ENCODE measurements at places on chromosomes 1 and 21.

DNA sequence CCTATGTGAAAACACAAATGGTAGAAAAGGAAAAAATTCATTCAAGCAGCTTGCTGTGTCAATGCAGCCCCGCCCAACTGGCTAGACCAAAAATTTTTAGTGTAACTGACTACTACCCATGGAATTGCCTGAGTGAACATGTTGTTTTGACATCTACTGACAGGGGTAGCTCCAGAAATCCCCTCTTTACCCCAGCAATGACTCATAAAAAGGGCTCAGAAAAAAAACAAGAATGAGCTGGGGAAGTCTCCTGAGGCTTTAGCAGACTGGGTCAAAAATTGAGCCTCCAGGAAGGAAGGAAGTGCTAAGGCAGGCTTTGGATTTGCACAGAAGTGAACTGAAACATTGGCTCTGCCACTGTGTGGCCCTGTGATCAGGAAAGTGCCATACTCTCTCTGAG lies 24.4 kb upstream of the FGGY start:
- DNase-seq, result no peak

- DNase-seq, result no peak
Measured at GRCh38 chr1:203655671-203656070, 29.0 kb downstream of the ATP2B4 start.

DNA sequence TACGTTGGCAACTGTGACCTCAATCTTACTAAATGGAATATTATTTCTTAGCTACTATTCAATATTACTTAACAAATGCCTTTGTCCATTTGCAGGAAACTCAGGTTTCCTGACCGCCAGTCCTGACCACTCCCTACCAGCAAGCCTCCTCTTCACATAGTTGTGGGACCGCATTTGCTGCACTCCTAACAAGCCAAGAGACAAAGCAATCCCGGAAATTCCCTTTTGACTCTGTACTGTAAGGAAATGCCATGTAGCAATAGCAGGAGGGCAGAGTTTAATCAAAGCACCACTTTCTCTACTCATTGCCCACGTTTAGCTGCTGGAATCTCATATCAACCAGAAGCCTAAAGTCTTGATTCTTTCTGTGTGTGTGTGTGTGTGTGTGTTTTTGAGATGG lies 28.1 kb upstream of the ACBD6 start:
- DNase-seq, result peak; percentile 71

DNA sequence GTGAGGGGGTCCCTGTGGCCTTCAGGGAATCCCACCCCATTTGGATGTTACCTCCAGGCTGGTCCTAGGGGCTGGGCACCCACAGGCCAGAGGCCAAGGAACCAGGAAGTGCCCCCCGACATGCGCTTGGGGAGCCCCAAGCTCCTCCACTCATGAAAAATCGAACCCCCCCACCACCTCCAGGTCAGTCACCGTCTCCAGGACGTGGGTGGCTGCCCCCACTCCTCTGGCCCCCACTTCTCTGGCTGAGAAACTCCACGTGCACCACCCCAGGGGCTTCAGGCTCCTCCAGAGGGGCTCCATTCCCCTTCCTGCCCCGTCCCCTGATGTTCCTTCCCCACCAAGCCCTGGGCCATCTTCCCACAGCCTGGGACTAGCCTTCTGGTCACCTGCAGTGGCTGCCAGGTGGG lies 30.5 kb upstream of the POFUT2 start:
- DNase-seq, result no peak

GRCh38 chr1:163047951-163048659 lies 21.1 kb upstream of the RGS4 start:
- no peak for DNase-seq

- no peak for DNase-seq
Measured at GRCh38 chr1:71233645-71234044, 152.8 kb upstream of the ZRANB2 start.

DNA sequence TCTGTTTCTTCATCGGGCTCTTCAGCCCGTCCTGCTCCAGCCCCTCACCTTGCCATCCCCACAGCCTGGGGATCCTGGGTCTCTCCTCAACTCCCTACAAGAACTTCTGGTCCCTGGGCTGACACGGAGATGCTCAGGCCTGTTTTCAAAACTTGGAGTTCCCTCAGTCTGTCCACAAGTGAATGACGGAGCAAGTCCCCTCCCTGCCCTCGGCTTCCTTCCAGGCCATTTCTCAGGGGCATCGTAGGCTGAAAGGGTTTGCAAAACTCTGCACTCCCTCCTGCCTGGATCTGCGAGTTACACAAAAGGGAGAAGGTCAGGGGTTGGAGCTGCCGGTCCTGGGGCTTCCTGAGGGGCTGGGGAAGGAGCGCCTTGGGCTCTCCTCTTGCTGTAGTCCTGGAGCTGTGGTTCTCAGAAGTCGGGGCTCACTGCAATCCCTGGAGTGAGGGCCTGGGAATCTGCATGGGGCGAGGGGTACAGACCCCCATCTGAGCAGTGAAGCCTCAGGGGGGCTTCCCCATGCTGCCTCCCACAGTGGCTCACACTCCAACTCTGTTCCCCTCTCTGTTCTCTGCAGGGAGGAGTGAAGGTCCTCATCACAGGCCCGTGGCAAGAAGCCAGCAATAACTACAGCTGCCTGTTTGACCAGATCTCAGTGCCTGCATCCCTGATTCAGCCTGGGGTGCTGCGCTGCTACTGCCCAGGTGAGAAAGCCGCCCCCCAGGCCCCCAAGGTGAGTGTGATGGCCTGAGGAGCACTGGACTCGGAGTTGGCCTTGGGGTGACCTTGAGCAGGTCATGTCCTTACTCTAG lies 100.6 kb upstream of the VAMP3 start:
- no peak for DNase-seq

GRCh38 chr1:162973381-162973795 lies 95.8 kb upstream of the RGS4 start:
- peak; percentile 23 for DNase-seq

GRCh38 chr1:212309967-212310366 lies 24.8 kb downstream of the PPP2R5A start:
- DNase-seq, result no peak

Data from kidney capillary endothelial cell (primary cell).